ENCODE measurements at places on chromosomes 1 and 21. TPM values are rescaled to one million over a fixed set of nuclear protein-coding genes. Genes with fewer than 3 reads are reported as not detected.

SH2D2A gene
- 4.6 TPM for polyA plus RNA-seq

COL9A2 gene
- polyA plus RNA-seq = 1.7 TPM

NEGR1 gene
- polyA plus RNA-seq = 0.57 TPM

OR2AK2 gene
- polyA plus RNA-seq = not detected

ADIPOR1 gene
- polyA plus RNA-seq = 47.2 TPM

FYB2 gene
- polyA plus RNA-seq = not detected

ZNF695 gene
- polyA plus RNA-seq = 34.2 TPM

OXCT2 gene
- 1.4 TPM for polyA plus RNA-seq

FLG2 gene
- not detected for polyA plus RNA-seq

DCDC2B gene
- polyA plus RNA-seq = 0.42 TPM

RPS6KC1 gene
- 6.2 TPM for polyA plus RNA-seq

CYP4A22 gene
- polyA plus RNA-seq = not detected

SYT14 gene
- polyA plus RNA-seq = 4.5 TPM

WNT4 gene
- 0.79 TPM for polyA plus RNA-seq

PPM1J gene
- polyA plus RNA-seq = 19.0 TPM

NUP210L gene
- 0.19 TPM for polyA plus RNA-seq

DNAH14 gene
- polyA plus RNA-seq = 67.8 TPM

CFHR4 gene
- polyA plus RNA-seq = not detected

S100A12 gene
- polyA plus RNA-seq = not detected

MCOLN2 gene
- 2.2 TPM for polyA plus RNA-seq

PLPPR5 gene
- polyA plus RNA-seq = 3.2 TPM

TSSK3 gene
- 0.54 TPM for polyA plus RNA-seq

SPRR2E gene
- not detected for polyA plus RNA-seq

PRAMEF15 gene
- not detected for polyA plus RNA-seq

SYPL2 gene
- polyA plus RNA-seq = 0.56 TPM

RNF186 gene
- polyA plus RNA-seq = not detected

KLHDC8A gene
- 1.7 TPM for polyA plus RNA-seq

KIRREL1 gene
- 5.1 TPM for polyA plus RNA-seq

CLEC20A gene
- polyA plus RNA-seq = not detected

NTNG1 gene
- 7.2 TPM for polyA plus RNA-seq

EXOC8 gene
- 2.3 TPM for polyA plus RNA-seq

FHAD1 gene
- 2.5 TPM for polyA plus RNA-seq

LENEP gene
- not detected for polyA plus RNA-seq

CASZ1 gene
- 6.2 TPM for polyA plus RNA-seq

CA14 gene
- polyA plus RNA-seq = 50.2 TPM

AMIGO1 gene
- polyA plus RNA-seq = 0.61 TPM

HAO2 gene
- not detected for polyA plus RNA-seq
